Mucosa of descending colon (tissue), 3 donors: ENCODE measurements at places on chromosomes 7 and 10. TPM values are rescaled to one million over a fixed set of nuclear protein-coding genes. Genes with fewer than 3 reads are reported as not detected.
A peak's percentile ranks its signal among the peaks of the same experiment; 100 is the strongest.

DNA sequence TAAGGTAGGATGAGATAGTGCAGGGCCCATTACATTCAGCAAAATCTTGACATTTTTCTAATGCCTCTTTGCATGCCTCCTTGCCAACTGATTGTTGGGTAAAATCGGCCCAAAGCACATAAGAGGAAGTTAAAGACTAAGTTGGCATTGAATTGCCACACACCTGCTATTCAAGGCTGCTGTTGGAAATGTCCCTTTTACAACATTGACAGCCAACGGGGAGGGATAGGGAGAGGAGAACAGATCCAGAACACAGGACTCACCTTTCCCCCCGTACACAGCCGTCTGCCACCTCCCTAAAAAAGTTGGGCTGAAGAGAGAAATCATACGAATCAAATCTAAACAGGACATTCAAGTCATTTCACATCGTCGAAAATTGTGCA lies 695 bp downstream of the FAM237B start:
- DNase-seq = no peak

- DNase-seq = no peak
Observed at GRCh38 chr7:77349141-77349540, 67.0 kb downstream of the GSAP start.

DNA sequence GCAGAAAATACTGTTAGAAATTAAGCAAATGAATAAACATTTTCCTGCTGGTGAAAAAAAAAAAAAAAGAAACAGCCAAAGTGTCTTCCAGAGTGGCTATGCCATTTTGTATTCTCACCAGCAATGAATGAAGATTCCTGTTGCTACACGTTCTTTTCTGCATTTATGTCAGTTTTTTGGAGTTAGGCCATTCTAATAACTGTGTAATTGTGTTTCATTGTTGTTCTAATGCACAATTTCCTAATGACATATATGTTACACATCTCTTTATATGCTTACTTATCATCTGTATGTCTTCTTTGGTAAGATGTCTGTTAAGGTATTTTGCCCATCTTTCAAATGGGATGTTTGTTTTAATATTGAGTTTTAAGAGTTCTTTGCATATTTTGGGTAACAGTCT lies 213.7 kb downstream of the ITGB1 start:
- no peak for DNase-seq

DNA sequence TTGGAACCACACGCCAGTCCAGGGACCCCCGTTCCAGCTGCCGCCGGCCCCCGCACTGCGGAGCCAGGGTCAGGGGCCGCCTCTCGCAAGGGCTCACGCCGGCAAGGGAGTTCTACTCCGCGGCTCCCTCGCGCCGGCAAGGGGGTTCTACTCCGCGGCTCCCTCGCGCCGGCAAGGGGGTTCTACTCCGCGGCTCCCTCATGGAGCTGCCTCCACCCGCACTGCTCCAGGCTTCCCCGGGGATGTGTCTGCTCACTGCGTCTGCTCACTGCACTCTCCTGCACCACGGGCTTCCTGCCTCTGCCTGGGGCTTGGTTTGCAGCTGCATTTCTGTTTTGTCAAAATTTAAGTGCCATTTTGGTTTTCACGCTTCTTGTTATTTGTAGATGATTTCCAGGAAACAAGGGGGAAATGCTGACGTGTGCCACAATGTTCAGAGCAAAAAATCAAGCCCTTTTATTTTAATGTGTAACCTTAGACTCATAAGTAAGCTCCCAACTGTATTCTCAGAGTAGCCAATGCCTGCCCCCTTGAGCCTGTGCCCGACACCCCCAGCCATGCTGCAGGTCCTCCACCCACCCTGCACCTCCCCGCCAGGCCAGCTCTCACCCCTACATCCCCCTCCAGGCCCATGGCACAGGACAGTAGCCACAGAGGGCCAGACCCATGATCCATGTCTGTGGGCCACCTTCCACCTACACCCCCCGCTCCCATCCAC lies 246.2 kb downstream of the MAD1L1 start:
- no peak for DNase-seq

DNA sequence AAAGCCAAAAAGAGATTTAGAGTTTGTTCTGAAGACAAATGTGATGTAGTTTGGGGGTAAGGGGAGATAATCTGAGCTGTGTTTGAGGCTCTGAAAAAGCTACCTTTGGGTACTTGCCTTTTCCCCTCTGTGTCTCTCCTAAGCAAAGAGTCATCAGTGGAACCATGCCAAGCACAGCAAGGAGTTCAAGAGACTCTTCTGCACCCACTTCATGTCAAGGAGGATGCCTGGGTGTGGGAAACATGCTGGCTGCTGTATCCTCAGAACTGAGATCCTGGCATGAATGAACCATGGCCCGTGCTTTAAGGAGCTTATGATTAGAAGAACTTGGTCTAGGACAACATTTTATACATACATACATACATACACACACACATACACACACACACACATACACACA lies 142.9 kb downstream of the NOC3L start:
- DNase-seq = no peak

- no peak for DNase-seq
Observed at GRCh38 chr7:84200859-84201258, 6.3 kb upstream of the SEMA3A start.

GRCh38 chr7:129702316-129702715 lies 90.8 kb downstream of the NRF1 start:
- DNase-seq = no peak

GRCh38 chr10:77873536-77874380 lies 52.8 kb downstream of the DLG5 start:
- DNase-seq = peak; percentile 74

- DNase-seq = no peak
Observed at GRCh38 chr7:40978047-40978446, 724.8 kb downstream of the INHBA start.

GRCh38 chr10:25694971-25695370 lies 239.1 kb upstream of the MYO3A start:
- DNase-seq = no peak

DNA sequence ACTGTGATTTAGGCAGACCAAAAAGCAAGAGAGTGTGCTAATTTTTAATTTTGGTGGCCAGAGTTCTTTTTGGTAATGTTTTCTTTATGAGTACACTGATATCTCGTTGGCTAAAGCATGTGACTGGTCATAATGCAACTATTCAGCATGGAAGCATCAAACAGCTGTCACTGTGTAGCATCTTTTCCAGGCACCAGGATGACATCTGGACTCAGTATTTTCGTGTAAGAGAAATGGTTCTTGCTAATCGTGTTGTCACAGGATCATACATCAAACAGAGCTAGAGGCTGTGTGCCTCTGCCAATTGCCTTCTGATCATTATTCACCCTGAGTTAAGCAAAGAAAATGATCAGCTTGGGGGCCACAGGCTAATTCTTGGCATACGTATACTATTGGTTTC lies 118.9 kb downstream of the SND1 start:
- DNase-seq = no peak

DNA sequence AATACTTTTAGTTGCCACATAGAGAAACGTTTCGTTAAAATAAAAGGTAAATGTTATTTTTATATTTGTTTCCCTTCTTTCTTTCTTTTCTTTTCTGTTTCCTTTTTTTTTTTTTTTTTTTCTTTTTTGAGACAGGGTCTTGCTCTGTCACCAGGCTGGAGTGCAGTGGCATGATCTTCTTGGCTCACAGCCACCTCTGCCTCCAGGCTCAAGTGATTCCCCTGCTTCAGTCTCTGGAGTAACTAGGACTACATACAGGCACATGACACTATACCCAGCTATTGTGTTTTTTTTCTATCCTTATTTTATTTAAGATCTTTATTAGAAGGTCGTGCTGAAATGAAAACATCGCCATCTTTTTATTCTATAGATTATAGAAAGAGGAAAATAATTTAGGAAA lies 661.8 kb upstream of the MBL2 start:
- DNase-seq = no peak

Gene ADAP1
- total RNA-seq = 98.8 TPM

Gene HOXA1
- 1.5 TPM for total RNA-seq

Gene TMEM26
- total RNA-seq = 0.75 TPM

Gene PNLIPRP3
- not detected for total RNA-seq

Gene MYL10
- not detected for total RNA-seq

Gene TMEM213
- not detected for total RNA-seq

Gene ACTR3C
- total RNA-seq = 29.9 TPM

Gene OGDHL
- total RNA-seq = 2.6 TPM

Gene AVPI1
- total RNA-seq = 31.4 TPM

Gene TRIM74
- 0.90 TPM for total RNA-seq

Gene PIK3AP1
- 19.8 TPM for total RNA-seq

Gene METTL27
- total RNA-seq = 1.6 TPM
